ENCODE measurements at places on chromosomes 6 and 20.

GRCh38 chr20:426566-426965, 18.5 kb downstream of the RBCK1 start:
- DNase-seq, result no peak

DNA sequence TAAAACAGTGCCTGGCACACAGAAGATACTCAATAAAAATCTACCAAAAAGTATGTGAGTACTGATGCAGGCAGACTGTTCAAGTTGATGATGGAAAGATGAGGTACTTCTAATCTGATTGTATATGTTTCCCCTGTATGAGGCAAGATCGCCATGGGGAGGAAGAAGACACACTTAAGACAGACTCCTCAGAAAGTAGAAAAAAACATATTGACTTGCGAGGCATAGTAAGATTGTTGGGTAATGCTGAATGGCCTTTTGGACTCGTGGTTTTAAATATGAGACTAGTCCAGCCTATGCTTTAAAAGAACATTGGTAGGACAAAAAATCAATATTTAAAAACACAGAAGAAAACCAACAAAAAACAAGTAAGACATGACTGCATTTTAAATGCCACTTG, 72.6 kb downstream of the SHPRH start:
- no peak for DNase-seq

DNA sequence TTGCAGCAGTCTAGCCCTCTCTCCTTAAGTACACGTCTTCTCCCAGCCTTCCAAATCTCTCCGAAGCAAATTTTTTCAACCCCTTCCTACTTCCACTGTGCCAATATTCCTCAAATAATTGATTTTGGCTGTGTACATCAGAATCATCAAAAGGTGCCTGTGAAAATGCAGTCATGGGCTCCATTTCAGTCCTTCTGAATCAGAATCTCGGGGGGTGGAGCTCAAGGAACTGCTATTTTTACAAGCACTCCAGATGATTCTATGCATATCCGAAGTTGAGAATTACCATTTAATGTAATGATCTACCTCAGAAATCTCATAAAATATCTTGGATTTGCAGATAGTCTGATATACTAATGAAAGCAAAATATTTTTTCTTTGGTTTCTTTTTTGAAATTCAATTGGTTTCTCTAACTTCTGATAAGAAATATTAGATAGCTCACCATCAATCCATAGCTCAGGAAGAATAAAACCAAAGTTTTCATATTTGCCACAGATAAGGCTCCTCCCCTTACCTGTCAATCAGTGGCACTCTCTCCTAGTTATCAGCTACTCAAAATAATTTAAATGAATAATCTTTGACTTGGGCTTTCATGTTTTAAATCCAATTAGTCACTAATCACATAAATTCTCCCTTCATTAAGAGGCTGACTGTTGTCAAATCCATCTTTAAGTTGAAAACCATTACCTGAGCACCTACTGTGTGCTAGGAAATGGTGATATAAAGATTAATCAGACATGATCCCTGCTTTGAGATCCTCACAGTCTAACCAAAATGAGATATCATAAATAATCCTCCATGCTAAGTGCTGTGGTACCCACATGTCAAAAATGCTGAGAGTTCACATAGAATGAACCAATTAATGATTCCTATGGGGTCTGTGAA, 36.4 kb upstream of the STXBP5 start:
- DNase-seq, result no peak

- DNase-seq, result no peak
These were observed 109.3 kb upstream of the PROKR2 start for GRCh38 chr20:5426026-5426425.

DNA sequence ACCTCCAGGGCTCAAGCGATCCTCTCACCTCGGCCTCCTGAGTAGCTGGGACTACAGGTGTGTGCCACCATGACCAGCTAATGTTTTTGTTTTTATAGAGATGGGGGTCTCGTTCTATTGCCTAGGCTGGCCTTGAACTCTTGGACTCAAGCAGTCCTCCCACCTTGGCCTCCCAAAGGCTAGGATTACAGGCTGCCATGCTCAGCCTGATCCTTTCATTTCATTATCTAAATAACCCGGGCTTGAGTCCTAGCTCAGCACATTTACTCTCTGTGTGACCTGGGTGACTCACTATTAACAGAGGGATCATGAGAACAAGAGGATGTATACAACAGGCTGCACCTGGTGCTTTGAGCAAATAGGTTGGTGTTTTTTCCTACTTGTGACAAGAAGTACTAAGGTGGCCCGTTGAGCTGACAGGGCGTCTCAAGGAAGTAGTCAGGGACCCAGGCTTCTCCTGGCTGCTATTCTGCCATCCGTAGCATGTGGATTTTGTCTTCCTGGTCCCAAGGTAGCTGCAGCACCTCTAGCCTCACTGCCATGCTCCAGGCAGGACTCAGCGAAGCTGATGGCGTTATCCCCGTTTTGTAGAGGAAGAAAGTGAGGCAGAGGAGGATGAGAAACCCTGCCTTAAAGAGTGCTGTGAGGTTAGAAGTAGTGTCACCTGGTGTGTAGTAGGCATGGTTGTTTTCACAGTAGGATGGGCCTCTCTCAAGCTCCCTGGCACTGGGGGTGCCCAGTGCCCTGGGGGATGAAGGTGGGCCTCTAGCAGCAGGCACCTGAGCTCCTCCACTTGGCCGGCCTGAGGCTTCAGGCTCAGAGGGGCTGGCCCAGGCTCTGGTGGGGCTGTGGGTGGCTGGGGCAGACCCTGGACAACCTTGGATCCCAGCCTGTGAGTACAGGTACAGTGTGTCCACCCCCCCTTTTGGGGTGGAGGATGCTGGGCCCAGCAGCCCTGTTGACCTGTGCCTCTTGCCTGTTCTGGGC, 62.4 kb downstream of the ADNP start:
- DNase-seq, result no peak

DNA sequence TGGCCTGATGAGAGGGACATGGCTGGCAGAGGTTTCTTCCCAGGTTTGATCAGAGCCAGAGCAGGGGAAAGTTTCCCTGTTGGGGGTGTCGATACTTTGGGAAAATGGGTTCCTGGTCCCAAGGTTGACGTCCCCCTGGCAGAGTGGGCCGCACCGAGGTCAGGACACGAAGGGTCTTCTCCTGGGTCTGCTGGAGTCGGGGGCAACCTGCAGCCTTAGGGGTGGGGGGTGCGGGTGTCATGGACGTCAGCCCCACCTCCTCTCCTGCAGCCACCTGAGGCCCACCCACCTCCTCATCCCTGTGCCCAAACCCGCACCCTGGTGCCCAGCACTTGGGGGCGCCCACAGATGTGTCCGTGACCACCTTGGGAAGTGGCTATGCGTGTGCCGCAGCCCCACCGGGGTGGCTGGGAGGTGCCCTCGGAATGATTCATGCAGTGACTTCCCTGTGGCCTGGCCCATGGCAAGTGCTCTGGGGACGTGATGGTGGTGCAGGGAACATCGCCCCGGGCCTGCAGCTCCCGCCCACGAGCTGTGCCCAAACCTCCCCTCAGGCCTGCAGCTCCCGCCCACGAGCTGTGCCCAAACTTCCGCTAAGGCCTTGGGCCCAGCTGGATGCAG, 64.9 kb downstream of the YTHDF1 start:
- DNase-seq, result no peak

GRCh38 chr20:34604980-34605788, 46.7 kb downstream of the MAP1LC3A start:
- DNase-seq, result peak; percentile 69

DNA sequence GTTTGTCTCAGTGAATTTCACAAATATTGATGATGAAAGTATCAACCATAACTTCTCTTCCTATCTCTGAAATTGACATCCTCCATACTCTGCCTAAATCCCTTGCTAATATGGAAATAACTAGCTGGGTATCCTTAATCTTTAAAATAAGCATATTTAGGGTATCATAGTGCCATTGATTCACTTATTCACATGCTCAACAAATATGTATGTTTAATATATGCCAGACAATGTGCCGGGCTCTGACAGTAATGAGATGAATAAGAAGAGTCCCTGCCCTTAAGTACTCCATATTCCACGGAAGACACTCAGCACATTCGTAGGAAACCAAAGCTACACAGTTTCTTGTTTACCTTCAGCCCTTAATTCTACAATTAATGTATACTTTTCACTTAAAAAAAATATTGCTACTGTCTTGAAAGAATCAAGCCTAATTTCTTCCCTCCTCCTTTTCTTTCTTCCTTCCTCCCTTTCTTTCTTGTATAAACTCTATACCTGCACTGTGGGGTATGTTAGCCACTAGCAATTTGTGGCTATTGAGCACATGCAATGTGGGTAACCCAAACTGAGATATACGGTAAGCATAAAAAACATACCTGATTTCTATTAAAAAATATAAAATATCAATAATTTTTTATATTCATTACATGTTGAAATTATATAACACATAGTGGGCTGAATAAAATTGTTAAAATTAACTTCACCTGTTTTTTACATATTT, 42.8 kb upstream of the STXBP5 start:
- DNase-seq, result no peak

DNA sequence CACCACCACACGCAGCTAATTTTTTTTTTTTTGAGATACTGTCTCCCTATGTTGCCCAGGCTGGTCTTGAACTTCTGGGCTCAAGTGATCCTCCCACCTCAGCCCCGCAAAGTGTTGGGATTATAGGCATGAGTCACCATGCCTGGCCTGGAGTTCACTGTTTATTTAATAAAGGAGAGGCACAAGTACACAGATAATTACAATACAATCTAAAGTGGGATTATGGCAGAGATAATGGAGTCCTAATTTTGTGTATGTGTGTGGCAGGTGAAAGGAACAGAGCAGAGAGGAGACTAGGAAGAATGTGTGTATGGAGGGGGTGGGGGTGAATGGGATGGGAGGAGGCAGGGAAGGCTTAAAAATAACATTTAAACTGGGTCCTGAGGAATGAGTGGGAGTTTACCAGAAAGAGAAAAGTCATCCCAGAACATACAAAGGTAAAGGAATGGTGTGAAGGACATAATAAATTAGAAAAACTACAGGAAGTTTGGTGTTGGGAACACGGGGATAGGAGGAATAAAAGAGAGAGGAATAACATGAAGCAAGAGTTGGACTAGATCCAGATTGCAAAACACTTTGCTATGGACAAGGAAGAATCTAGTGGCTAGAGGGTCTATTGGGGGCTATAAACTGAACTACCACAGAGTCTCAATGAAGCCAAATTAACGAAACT, 4.4 kb downstream of the NCOA5 start:
- DNase-seq, result no peak

GRCh38 chr6:155782739-155783459, 327.3 kb upstream of the NOX3 start:
- no peak for DNase-seq

GRCh38 chr20:45055056-45055455, 45.9 kb downstream of the KCNS1 start:
- DNase-seq, result no peak
